NCI-H2029 treated with DMSO at 0.1 percent for 48 hours (cell line): ENCODE measurements at places on chromosomes 7 and 10.

DNA sequence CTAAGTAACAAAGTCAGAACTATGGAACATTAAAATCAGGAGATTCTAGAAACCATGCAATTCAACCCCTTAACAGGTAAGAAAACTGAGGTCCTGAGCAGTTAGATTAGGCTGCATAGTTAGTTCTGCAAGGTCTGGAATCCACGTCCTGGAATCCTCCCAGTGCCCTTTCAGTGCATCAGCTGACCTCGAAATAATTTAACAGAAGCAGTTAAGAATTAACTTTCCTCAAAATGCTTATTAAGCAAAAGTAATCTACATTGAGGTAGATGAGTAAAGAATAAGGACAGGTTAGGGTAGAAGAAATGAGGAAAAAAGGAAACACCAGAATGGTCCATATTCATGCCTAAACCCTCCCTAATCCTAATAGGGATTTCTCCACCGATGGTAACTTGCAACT is 37.6 kb downstream of the GSAP start:
- DNase-seq: no peak

GRCh38 chr7:2729031-2729892 is 41.3 kb downstream of the AMZ1 start:
- no peak for DNase-seq

- DNase-seq: no peak
Observed at GRCh38 chr7:34058801-34059135, 153.4 kb downstream of the BMPER start.

GRCh38 chr10:22324413-22324812 is 3.5 kb downstream of the BMI1 start:
- DNase-seq: no peak

DNA sequence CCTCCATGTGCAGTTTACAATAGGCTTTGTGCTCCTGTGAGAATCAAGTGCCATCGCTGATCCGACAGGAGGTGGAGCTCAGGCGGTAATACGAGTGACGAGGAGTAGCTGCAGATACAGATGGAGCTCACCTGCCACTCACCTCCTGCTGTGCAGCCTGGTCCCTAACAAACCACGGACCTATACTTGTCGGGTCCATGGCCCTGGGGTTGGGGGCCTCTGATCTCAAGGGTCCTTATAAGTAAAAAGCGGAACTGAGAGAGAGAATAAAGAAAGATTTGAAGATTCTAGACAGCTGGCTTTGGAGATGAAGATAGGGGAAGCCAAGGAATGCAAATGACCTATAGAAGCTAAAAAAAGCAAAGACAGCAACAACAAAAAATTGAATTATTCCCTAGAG is 130.6 kb downstream of the PLXDC2 start:
- DNase-seq: no peak

- DNase-seq: no peak
Observed at GRCh38 chr10:62044566-62044965, 143.1 kb downstream of the ARID5B start.

DNA sequence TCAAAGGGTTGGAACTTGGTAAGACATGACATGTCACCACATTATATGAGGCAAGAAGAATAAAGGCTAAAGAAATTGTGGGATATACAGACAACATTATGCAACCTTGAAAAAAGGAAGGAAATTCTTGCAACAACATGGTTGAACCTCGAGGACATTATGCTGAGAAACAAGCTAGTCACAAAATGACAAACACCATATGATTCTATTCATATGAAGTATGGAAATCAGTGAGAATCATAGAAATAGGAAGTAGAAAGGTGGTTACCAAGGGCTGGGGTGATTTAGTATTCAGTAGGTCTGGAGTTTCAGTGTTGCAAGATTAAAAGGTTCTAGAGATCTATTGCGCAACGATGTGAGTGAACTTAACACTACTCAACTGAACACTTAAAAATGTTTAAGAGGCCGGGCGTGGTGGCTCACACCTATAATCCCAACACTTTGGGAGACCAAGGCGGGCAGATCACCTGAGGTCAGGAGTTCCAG is 126.9 kb upstream of the TBX20 start:
- no peak for DNase-seq

DNA sequence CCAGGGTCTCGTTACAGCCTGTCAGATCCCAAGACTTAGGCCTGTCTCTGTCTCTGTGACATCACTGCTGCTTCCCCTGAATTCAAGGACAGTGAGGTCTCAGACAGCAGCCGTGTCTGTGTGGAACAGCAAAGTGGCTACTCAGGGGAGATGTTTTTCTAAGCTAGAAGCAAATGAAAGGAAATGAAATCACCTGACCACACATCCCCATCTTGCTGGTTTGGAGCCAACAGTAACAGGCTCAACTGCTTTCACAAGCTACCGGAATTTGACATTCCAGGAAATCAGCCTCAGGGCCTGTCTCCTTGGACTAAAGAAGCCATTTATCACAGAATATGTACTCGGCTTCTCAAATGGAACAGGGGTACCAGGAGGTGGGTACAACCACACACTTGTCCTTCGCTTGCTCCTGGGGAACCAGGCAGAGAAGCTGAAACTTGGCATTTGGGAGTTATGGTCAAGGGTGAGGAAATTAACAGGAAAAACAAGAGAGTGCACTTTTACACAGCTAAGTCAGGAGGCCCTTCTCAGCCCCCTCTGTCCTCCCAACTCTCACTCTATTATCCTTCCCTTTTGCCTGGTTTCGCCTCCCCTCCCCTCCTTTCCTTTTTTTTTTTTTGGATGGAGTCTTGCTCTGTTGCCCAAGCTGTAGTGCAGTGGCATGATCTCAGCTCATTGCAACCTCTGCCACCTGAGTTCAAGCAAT is 73.2 kb downstream of the SPDYE5 start:
- DNase-seq: no peak

GRCh38 chr10:123884351-123884906 is 7.2 kb downstream of the CPXM2 start:
- DNase-seq: no peak

DNA sequence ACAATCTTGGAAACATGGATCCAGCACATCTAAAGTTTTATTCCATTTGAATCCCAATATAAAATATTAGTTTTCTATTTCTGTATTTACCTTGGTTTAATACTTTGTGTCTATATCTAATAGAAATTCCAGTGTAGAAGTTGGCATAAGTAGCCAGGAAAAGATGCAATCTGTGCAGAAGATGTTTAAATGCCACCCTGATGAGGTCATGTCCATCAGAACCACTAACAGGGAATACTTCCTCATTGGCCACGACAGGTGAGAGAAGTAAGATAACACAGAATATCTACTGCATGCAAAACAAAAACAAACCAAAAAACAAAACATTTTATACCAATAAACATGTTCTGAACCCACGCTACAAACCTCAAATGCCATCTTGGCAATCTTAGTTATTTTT is 15.7 kb downstream of the PLEKHS1 start:
- no peak for DNase-seq

- no peak for DNase-seq
Observed at GRCh38 chr10:114541081-114541796, 116.8 kb downstream of the ABLIM1 start.

- no peak for DNase-seq
Observed at GRCh38 chr10:88820748-88821401, 18.3 kb downstream of the LIPM start.
